ENCODE measurements at places on chromosomes 7 and 10. TPM values are rescaled to one million over a fixed set of nuclear protein-coding genes. Genes with fewer than 3 reads are reported as not detected.
A peak's percentile ranks its signal among the peaks of the same experiment; 100 is the strongest.

DNA sequence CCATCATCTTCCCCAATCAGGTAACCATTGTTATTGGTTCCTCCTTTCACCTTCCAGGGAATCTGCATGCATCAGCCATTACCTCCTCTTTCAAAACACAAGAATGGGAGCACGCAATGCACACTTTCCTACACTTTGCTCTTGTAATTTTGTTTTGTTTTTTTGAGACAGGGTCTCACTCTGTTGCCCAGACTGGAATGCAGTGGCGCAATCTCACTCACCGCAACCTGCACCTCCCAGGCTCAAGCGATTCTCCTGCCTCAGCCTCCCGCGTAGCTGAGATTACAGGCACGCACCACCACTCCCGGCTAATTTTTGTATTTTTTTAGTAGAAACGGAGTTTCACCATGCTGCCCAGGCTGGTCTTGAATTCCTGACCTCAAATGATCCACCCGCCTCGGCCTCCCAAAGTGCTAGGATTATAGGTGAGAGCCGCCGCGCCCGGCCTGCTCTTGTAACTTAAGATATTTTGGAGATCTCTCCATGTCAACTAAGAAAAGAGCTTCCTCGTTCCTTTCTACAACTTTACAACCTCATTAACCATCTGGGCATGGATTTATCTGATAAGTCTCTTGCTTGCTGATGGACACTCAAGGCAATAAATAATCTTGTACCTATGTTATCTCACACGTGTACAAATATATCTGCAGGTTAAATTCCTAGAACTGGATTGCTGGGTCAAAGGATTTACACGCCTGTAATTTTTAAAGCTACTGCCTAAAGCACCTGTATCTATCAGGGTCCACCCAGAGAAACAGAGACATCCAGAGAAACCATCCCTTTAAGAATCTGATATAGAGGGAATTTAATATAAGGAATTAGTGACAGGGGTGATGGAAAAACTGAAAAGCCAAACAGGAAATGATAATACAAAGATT lies 4.2 kb downstream of the CYTH3 start:
- DNase-seq, result no peak

DNA sequence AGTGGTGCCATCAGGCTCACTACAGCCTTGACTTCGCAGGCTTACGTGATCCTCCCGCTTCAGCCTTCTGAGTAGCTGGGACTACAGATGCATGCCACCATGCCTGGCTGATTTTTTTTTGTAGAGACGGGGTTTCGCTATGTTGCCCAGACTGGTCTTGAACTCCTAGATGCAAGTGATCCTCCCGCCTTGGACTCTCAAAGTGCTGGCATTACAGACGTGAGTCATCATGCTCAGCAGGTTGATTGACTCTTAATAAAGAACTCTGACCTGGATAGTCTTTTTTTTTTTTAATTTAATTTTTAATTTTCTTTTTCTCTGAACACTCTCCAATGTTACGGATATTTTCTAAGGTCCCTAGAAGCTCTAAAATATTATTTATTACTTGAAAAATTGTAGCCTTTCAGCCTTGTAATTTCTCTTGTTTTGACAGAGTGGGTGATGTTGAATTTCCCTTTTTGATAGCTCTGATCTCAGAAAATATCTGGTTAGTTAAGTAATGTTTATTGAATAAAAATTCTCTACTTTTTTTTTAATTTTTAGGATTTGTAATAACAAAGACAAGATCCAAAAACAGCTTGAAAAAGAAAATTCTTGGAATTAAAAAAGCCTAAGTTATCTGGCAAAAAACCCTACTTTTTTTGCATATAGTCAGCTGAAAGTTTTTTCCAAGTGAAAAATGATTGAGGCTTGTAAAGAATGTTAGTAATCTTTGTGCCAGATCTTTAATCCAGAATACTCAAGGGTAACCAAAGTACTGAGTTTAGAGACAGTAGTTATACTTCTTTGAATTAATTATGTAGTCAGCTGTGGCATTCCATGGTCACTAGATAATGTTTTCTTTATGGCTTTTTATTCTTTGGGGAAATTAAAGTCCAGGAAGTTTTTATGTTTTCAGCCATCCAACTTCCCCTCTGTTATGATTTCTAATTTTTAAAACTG lies 26.7 kb downstream of the TBC1D12 start:
- no peak for DNase-seq

DNA sequence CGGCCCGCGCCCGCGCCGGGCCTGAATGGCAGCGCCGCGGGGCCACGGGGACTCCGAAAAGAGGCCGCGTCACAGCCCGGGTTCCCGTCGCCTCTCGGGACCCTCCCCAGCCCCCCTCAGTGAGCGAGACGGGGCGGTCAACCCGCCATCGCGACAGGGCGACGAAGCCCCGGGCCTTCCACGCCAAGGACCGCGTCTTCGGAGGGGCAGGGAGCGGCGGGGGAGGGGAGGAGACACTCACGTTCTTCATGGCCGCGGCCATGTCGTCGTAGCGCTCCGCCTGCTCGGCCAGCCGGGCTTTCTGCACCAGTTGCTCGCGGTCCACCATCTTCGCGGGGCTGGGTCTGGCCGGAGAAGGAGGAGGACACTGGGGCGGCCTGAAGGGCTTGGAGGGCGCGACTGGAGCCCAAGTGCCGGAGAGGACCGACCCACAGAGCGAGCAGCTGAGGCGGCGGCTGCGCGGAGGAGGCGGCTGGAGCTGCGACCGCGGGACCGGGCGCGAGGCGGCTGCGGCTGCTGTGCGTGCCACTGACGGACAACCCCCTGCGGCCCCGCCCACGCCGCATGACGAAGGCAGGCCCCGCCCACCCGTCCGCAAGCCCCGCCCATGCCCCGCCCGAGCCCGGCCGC lies at the start of gene YWHAG:
YWHAG (minus strand) TSS at position 511 of the 630 bp plus-strand sequence; CDS start at position 328, 183 bp downstream.
- DNase-seq, result peak; percentile 91

- peak; percentile 71 for DNase-seq
Measured at GRCh38 chr7:151782598-151783448, 94.1 kb downstream of the PRKAG2 start.

- DNase-seq, result no peak
Measured at GRCh38 chr7:19369182-19369581, 224.0 kb upstream of the FERD3L start.

DNA sequence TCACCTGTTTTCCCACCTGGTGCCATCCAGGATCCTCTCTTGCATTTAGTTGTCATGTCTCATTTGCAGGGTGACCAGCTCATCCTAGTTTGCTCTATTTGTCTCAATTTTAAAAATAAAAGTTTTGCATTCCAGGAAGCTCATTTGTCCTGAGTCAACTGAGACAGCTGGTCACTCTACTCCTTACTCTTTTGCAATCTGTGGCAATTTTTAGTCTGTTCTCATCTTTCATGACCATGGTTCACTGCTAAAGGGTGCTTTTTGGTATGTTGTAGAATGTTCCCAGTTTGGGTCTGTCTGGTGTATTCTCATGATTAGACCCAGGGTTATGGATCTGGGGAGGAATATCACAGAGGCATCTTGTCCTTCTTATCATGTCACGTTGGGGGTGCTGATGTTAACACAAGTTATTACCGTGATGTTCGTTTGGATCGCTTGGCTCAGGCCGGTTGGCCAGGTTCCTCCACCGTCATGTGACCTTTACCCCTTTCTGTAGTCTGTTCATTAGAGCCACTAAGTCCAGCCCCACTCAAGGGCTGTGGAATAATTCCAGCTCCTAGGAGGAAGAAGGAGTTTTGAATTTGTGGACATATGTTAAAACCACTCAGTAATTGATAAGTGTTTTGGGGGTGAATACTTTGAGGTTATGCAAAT lies 103.3 kb upstream of the IGFBP3 start:
- no peak for DNase-seq

- no peak for DNase-seq
Measured at GRCh38 chr7:122790591-122790990, 87.9 kb upstream of the RNF148 start.

ADRA2A gene
- total RNA-seq, result 0.27 TPM

GRCh38 chr7:37848297-37848696 lies at the start of gene NME8:
Gene NME8, plus strand, starts transcription at chr7:37848597. Its CDS starts 1,670 bp downstream, at chr7:37850267.
- no peak for DNase-seq
